Stimulated activated CD8-positive, alpha-beta memory T cell treated with anti-CD3 and anti-CD28 coated beads, Interleukin-15, amount 100 ng/mL, for 1 hour (primary cell): ENCODE measurements at places on chromosomes 2 and 18.

- DNase-seq = no peak
Measured at GRCh38 chr2:122096761-122097160, 341.3 kb downstream of the TSN start.

- no peak for DNase-seq
Measured at GRCh38 chr2:28545590-28546200, 49.8 kb downstream of the PLB1 start.

DNA sequence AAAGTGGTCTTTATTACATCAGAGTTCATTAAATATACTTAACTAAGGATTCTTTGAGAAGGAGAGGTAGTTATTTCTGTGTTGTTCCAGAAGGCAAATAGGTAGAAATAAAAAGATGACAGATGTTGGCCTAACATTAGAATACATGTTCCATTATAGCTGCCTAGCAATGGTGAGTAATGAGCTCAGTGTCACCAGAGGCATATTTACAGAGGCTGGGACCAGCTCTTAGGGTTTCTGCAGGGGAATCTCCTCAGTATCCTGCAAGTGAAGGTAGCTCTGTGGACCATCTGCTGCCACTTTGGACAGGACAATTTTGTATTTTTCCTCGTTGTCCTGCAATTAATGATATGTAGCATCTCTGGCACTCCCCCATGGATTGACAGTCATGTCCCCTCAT, 416.0 kb downstream of the THSD7B start:
- DNase-seq = no peak

DNA sequence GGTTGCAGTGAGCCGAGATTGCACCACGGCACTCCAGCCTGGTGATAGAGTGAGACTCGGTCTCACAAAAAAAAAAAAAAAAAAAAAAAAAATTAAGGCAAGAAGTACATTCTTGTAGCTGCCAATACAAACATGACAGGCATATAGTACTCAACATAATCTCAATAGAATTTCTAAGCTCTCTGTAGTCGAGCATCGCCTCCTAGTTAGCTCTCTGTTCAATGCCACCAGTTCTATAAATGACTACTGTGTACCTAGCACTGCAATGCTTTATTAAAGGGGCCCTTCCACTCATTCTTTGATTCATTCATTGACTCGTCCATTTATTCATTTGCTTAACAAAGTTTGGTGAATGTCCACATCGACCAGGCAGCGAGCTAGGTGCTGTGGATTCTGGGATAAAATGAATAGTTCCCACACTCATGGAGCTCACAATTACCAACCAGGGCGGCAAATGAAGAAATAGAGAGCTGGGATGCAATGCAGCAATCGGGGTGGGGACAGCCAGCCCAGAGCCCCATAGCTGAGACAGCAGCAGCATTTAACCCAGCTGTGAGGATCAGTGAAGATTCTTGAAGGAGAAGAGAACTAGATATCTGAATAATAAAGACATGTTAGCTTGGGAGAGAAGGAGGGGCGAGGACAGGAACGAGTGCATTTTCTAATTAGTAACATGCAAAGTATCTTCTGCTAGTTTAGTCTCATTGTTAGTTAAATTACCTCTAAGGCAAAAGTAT, 349.8 kb downstream of the LPIN1 start:
- DNase-seq = no peak

GRCh38 chr18:68839701-68840100, 41.8 kb downstream of the CCDC102B start:
- no peak for DNase-seq

DNA sequence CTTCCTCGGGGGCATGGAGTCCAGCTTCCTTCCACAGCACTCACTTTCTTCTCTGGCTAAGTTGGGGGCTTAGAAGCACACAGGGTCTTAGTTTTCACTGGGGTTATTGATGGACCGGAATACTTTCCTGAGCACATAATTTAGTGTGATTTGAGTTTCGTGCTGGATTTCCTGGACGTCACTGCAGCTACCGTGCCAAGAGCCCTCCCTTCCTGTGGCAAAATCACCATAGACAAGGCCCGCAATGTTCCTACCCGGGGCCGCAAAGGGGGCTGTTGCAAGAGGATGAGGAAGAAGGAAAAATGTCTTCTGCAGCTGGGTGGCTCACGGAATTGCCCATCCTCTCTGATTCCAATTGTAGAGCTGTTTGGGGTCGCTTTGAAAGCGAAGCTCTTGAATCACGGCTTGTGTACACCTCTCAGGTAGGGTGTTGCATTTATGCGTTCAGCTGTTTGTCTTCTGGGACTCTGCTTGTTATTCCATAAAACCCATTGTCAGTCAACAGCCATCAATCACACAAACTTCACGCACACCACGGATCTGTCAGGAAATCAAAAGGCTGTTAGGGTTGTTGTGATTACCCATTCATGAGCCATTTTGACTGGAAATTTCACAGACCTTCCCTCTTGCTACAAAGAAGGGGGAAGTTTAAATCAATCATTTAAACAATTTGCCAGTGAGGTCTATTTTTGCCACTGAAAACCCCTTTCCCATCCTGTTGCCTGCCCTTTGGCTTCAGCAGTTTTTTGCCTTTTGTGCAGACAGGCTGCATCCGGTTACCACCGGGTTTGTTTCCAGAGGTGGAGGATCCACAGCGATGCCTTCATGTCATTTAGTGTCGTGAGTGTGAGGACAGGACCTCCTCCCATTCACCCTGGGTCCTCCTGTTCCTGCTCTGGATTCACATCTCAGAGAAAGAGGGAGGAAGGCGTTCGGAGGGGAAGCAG, 36.0 kb downstream of the SMIM21 start:
- DNase-seq = no peak

DNA sequence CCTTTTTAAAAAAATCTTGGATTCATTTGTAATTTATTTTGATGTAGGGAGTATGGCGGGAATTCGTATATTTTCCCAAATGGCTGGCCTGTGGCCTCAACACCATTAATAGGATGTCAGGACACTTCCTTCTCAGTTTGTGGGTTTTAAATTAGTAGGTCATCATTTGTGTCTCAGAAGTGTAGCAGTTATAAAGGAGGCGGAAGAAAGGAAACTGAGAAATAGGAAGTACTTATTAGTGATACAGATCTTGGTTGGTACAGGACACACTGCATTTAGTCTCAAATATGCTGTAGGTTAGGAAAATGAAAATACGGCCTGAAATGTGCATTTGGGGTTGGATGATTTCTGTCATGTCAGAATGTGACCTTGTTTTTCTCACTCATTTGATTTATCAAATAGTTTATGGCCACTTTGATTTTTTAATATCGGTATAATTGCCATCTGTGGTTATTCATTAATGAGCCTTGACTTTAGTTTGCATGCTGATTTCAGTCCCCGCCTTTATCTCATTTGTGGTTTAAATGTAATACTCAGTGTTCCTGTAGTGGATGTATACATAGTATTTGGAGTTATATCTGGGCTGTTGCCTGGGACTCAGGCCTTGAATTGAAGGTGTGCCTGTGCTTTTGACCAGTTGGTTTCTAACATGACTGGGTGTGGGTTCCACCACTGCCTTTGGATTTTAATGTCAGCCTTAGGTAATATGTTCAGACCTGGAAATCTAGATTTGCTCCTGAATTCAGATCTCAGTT, 31.4 kb downstream of the ZCCHC2 start:
- DNase-seq = no peak

DNA sequence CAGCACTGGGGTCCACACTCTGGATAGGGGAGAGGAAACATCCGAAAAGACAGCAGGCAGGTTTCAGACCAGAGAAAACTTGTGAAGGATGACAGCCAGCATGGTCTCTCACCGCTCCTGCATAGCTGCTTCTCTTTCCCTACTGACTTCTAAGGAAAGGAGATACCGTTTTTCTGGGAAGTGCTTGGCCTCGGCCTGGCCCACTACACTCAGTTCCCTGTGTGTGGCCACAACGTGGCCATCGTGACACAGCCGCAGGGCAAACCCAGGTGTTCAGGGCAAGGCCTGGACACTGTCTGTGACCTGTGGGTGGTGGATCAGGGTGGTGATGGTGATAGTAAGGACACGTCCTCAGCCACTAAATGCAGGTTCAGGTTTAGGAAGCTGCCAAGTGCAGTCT, 34.2 kb upstream of the ACAA2 start:
- DNase-seq = no peak

DNA sequence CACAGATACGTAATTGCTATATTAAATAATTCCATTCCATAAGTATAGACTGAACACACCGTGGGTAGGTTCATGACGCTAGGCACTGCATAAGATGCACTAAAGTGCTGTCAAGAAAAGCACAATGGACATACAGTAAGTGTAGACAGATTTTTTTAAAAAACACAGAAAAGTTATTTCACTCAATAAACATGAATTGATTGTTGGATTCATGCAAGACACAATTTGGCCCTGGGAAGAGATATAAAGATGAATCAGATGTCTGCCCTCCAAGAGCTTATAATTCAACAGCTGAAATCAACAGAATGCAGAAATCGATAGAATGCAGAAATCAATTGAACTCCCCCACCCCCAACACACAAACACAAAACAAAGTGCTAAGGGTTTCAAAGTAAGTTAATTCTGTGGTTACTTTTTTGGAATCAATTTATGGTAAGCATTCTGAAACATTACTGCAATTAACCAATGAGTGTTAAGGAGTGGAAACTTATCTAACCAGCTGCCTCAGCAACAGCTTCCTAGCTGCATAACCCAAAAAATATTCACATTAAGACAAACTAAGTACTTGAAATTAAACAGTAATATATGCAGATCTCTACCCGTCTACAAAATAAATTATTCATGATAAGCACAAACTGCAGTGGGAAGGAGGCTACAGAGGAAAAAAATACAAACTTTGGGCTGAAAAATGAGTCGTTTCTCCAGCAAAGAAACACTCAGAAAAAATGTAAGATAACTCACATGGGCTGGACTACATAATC, 1.6 kb downstream of the NBAS start:
- DNase-seq = no peak
